ENCODE measurements at places on chromosomes 7 and 10. TPM values are rescaled to one million over a fixed set of nuclear protein-coding genes. Genes with fewer than 3 reads are reported as not detected.
A peak's percentile ranks its signal among the peaks of the same experiment; 100 is the strongest.

Gene PPP3CB
- 60.6 TPM for polyA plus RNA-seq

Gene ZP3
- 2.2 TPM for polyA plus RNA-seq

Gene ZNF316
- 10.6 TPM for polyA plus RNA-seq

Gene JCAD
- polyA plus RNA-seq: 12.4 TPM

Gene BRI3
- 200 TPM for polyA plus RNA-seq

Gene LIPJ
- not detected for polyA plus RNA-seq

Gene MRM2
- 36.4 TPM for polyA plus RNA-seq

Gene PHTF2
- polyA plus RNA-seq: 8.2 TPM

Gene KNDC1
- polyA plus RNA-seq: 19.2 TPM

Gene GJD4
- not detected for polyA plus RNA-seq

Gene BTBD16
- 0.13 TPM for polyA plus RNA-seq

Gene NPFFR1
- not detected for polyA plus RNA-seq

- H3K27me3 ChIP-seq: no peaks in the 10 kb centered on the region
- H3K4me1 ChIP-seq: no peaks in the 10 kb centered on the region
Measured at GRCh38 chr7:52352013-52352981, 683.1 kb upstream of the POM121L12 start.

DNA sequence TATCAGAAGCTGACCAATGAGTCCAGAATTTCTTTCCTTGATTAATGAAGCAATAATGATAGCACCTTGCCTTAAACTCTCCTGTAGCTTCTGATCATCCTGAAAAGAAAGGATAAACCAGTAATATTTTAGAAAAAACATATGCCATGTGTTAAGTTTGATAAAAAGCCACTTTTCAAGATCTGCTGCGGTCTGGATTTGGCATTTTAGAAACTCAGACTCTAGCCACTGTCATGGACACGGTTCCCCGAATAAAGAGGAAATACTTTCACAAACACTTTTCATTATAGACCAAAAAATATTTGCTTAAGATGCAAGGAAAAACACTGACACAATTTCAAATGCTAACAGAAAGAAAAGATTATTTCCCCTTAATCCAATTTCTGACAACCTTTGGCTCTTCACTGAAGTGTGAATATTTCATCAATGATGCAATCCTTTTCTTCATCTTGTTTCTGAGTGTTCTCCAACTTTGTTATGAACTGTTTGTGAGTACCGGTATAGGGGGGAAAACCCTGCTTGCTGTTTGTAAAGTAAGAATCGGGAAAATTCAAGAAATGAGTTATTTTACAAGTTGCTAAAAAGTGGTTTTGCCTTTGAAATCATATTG is 329.5 kb downstream of the CRPPA start:
- H3K27me3 ChIP-seq: no peaks in the 10 kb centered on the region
- DNase-seq: no peak
- no peaks in the 10 kb centered on the region for H3K4me1 ChIP-seq
- no peak overlapping the region for H3K4me3 ChIP-seq
- H3K36me3 ChIP-seq: no peaks in the 10 kb centered on the region

GRCh38 chr10:54904833-54905232 is 103.8 kb upstream of the PCDH15 start:
- H3K4me3 ChIP-seq: no peak overlapping the region
- DNase-seq: no peak
- no peak overlapping the region for H3K27ac ChIP-seq

GRCh38 chr7:2309889-2310331 is 4.3 kb downstream of the SNX8 start:
- no peaks in the 10 kb centered on the region for H3K36me3 ChIP-seq
- no peaks in the 10 kb centered on the region for H3K4me1 ChIP-seq
- H3K4me3 ChIP-seq: no peak overlapping the region
- H3K27ac ChIP-seq: peak overlapping the region; percentile 62

- no peak overlapping the region for H3K4me3 ChIP-seq
- H3K36me3 ChIP-seq: no peaks in the 10 kb centered on the region
- DNase-seq: no peak
- no peaks in the 10 kb centered on the region for H3K27me3 ChIP-seq
- no peak overlapping the region for H3K27ac ChIP-seq
Measured at GRCh38 chr10:106830471-106830870, 334.0 kb downstream of the SORCS1 start.

GRCh38 chr10:129385600-129385999 is 81.4 kb upstream of the MGMT start:
- DNase-seq: no peak
- no peaks in the 10 kb centered on the region for H3K27me3 ChIP-seq
- H3K4me3 ChIP-seq: no peak overlapping the region
- no peaks in the 10 kb centered on the region for H3K36me3 ChIP-seq
- H3K27ac ChIP-seq: no peak overlapping the region
- no peaks in the 10 kb centered on the region for H3K4me1 ChIP-seq

- no peaks in the 10 kb centered on the region for H3K27me3 ChIP-seq
- peaks cover 35% of the 10 kb centered on the region for H3K4me1 ChIP-seq
- no peak overlapping the region for H3K4me3 ChIP-seq
- no peak for DNase-seq
Measured at GRCh38 chr10:102963756-102964025, 45.6 kb downstream of the CNNM2 start.

DNA sequence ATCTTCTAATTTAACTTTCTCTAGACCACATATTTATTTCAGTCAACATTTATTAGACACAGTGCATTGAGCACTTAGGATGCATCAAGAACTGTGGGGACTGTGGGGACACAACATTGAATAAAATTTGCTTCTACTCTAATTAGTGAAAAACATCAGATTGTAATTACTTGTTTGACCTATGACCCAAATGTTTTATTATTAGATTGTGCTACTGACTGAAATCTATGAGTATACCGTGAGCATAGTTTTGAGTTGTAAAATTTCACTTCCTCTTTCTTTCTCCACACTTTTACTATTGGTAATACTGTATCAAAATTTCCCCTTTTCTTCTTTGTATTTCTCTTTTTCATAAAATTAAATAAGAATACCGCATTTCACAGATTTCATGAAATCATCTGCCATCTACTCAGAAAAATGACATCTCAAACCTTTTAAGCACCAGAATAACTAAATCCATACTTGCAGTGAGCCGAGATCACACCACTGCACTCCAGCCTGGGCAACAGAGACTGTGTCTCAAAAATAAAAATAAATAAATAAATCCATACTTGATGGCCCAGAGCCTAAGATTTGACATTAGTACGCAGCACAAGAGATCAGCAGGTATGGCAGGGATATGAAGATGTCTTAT is 25.4 kb upstream of the INPP5F start:
- no peak overlapping the region for H3K27ac ChIP-seq
- no peaks in the 10 kb centered on the region for H3K36me3 ChIP-seq
- no peak overlapping the region for H3K4me3 ChIP-seq
- no peaks in the 10 kb centered on the region for H3K4me1 ChIP-seq

DNA sequence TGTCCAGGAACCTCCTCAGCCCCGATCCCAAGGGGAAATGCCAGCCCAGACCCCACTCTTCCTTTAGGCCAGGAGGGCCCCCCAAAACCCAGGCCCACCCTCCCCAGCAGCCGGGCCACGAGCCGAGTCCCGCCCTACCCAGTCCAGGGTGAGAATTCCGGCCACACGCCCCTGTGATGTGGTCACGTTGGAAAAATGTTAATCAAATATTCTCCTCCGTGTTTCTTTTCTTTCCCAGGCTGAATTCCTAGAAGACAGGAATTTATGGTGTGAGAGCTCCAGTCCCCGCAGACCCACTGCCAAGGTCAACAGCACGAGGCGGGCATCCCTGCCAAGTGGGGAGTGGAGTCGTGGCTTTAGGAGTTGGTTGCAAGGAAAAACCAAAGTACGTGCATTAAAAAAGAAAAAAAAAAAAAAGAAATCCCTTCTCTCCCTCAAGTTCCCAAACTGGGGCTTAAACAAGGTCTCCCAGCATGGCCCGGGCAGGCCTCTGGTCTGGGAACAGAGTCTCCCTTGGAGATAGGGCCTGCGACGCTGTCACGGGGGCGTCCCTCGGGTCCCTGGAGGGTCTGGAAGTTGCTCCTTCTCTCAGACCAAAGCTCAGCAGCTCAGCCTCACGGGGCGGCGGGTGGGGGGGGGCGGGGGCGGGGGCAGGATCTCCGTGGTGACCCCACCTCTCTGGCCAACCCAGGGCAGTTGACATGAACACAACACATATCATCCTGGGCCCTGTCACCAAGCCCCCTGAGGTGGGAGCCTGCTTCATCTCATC is 28.1 kb upstream of the ELN start:
- peaks cover 3% of the 10 kb centered on the region for H3K27me3 ChIP-seq
- no peak overlapping the region for H3K27ac ChIP-seq
- no peak overlapping the region for H3K4me3 ChIP-seq
- H3K4me1 ChIP-seq: no peaks in the 10 kb centered on the region

GRCh38 chr10:105073999-105074398 is 432.9 kb downstream of the SORCS3 start:
- no peaks in the 10 kb centered on the region for H3K4me1 ChIP-seq
- no peaks in the 10 kb centered on the region for H3K27me3 ChIP-seq
- H3K4me3 ChIP-seq: no peak overlapping the region
- no peak for DNase-seq
- H3K27ac ChIP-seq: no peak overlapping the region

GRCh38 chr10:761376-761775 is 71.9 kb upstream of the DIP2C start:
- no peaks in the 10 kb centered on the region for H3K4me1 ChIP-seq
- no peak for DNase-seq
- H3K36me3 ChIP-seq: no peaks in the 10 kb centered on the region
- no peaks in the 10 kb centered on the region for H3K27me3 ChIP-seq

DNA sequence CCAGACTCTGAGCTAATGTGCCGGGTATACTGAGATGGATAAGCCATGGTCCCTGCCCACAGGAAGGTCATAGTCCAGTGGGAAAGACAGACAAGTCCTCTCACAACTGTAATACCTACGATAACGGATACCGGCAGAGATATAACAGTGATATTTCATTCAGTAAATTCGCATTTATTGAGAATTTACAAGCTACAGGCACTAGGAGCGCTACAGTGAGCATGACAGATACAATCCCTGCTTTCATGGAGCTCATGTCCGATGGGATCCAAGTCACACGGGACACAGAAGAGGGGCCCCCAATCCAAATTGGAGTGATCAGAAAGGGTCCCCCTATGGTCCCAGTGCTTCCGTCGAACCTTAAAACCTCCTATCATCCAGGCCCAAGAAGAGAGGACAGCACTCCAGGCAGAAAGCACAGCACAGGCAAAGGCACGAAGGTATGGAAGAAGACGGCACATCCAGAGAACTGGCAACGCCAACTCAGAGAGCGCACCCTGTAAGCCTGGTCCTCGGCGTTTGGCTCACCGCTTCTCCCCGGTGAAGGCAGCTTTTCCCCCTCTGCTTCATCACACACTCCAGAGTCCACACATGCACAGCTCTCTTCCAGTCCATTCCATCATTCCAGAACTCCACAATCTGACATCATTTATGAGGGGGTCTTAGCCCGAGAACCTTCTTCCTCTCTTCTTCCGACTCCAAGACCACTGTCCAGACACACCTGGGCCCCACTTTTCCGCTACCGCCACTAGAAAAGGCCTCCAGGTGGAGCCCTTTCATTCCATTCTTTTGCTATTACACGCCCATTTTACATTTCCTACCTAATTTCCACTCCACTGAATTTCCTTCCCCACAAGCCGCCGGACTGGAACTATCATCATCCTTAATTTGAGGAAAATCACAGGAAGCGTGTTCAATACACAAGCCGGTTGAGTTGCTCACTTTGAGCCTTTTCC is 47.8 kb upstream of the NKX2-3 start:
- no peak overlapping the region for H3K4me3 ChIP-seq
- no peaks in the 10 kb centered on the region for H3K36me3 ChIP-seq
- H3K27me3 ChIP-seq: peaks cover 14% of the 10 kb centered on the region
- H3K4me1 ChIP-seq: no peaks in the 10 kb centered on the region
